ENCODE measurements at places on chromosomes 4 and X. TPM values are rescaled to one million over a fixed set of nuclear protein-coding genes. Genes with fewer than 3 reads are reported as not detected.

DNA sequence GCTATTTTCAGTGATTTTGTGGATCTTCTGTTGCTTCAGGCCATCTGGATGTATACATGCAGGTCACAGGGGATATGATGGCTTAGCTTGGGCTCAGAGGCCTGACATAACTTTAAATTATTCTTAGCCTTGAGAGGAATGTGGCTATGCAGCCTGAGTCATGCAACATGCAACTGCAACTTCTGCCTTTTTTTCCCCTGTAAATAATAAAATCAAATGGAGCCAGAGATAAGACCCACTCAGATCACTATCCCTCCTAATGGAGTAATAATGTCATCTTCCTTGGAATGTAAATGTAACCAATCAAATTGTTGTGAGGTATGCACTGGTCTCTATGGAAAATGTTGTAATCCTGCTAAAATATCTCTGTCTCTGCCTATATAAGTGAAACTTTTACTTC, 54.9 kb downstream of the MAGEB17 start:
- H3K27ac ChIP-seq, result no peak overlapping the region
- H3K36me3 ChIP-seq, result no peaks in the 10 kb centered on the region
- H3K4me3 ChIP-seq, result no peak overlapping the region
- H3K4me1 ChIP-seq, result no peaks in the 10 kb centered on the region
- no peak for DNase-seq
- H3K27me3 ChIP-seq, result no peaks in the 10 kb centered on the region

- H3K27ac ChIP-seq, result no peak overlapping the region
- no peaks in the 10 kb centered on the region for H3K4me1 ChIP-seq
- no peak for DNase-seq
- H3K4me3 ChIP-seq, result no peak overlapping the region
Observed at GRCh38 chr4:64682481-64682880, 273.2 kb upstream of the TECRL start.

- DNase-seq, result no peak
- no peaks in the 10 kb centered on the region for H3K36me3 ChIP-seq
- H3K27me3 ChIP-seq, result no peaks in the 10 kb centered on the region
- peaks cover 18% of the 10 kb centered on the region for H3K4me1 ChIP-seq
Observed at GRCh38 chrX:38882894-38883626, 81.8 kb downstream of the MID1IP1 start.

Gene CCSER1
- total RNA-seq, result not detected

DNA sequence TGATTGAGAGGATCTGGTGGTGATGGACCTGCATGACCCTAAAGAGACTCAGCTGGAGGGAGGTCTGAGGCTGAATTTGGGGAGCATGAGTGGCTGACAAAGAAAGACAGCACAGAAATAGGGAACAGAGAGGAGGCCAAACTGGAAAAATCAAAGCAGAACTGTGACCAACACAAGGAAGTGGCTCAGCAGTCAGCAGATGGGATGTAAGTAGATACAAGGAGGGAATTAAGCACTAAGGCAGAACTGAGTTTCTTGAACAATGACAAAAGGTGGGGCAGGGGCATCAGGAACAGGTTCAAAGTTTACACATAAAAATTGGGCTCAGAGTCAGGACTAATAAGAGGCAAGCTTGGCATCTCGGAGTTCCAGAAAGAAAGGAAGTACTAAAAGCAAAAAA, 144.3 kb upstream of the KLF3 start:
- peaks cover 17% of the 10 kb centered on the region for H3K27me3 ChIP-seq
- no peak overlapping the region for H3K4me3 ChIP-seq
- peaks cover 25% of the 10 kb centered on the region for H3K36me3 ChIP-seq
- DNase-seq, result no peak
- H3K27ac ChIP-seq, result no peak overlapping the region

DNA sequence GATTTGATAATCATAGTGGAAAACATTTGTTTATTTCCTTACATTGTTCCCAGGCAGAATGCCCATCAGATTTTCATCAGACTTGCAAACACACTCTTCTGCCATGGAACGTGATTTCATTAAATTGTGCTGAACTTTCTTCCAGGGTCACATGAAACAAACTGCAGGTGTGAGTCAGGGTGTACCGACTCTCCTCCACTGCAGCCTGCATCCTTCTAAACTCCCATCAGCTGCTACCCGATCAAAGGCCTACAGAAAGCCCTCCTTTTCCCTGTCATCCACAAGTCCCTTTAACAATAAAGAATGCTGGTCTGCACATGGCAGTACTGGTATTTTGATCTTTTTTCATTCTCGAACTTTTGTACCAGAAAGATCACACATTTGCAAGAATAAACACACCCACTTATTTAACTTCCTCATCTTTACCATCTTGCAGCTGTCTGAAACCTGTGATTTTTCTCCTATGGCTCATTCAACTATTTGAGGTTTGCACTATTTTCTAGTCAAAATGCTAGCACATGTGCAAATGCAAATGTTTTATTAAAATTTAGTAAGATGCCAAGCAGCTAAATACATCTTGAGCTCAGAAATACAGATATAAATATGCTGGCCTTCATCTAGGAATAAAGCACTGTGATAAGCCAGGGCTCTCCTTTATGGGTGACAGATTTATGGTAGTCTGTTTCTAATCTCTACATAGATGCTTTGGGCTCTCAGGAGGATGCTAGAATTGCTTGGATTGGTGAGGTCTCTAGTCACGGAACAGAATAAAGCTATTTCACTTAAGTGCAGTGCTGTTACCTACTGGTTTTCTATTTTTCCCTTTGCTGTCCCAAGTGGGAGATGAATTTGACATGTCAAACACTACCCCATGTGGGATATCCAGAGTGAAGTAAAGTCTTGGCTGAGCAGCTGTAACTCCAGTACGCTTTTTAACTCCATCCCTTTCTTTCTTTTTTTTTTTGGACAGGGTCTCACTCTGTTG, 25.8 kb upstream of the ARHGAP24 start:
- no peak overlapping the region for H3K27ac ChIP-seq
- no peak overlapping the region for H3K4me3 ChIP-seq
- no peaks in the 10 kb centered on the region for H3K27me3 ChIP-seq

DNA sequence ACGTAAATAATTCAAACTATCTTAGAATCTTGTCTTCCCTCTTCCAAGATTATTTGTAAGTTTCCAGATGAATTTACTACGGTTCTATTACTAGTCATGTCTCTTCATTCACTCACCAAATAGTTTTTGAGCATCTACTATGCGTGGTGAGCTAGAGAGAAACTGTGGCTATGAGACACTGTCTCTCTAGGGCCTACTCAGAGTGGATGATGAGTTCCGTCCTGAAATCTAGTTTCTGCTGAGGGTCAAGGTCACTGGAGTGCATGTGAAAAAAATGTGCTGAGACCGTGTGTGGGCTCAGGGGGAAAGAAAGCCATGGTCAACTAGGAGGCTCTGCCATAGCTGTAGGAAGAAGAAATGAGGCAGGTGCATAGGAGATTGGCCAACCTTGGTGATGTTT, 320.2 kb upstream of the GATB start:
- peak overlapping the region; percentile 77 for H3K27ac ChIP-seq
- no peaks in the 10 kb centered on the region for H3K27me3 ChIP-seq
- peaks cover 43% of the 10 kb centered on the region for H3K36me3 ChIP-seq
- H3K4me3 ChIP-seq, result no peak overlapping the region
